Ascending aorta (tissue), 2 donors: ENCODE measurements at places on chromosomes 1 and 21. TPM values are rescaled to one million over a fixed set of nuclear protein-coding genes. Genes with fewer than 3 reads are reported as not detected.

Gene MYBPH
- total RNA-seq: not detected

DNA sequence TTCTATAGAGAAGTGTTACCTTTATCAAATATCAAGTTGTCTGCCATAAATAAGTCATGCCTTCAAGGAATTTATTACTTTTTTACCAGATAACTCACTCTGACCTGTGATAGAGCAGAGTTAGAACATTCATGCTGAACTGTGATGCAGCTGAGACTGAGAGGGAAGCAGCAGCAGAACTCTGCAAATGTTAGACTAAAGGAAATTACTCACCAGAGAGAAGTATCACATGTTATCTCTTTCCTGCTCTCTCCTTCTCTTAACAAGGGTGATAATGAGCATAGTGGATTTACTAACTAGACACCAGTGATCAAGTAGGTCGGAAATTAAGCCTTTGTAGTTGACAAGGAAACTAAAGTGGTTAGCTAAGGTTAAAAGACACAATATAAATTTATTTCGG lies 181.6 kb downstream of the RASAL2 start:
- no peak for DNase-seq

Gene C1orf167
- not detected for total RNA-seq

- no peak for DNase-seq
Measured at GRCh38 chr21:42125571-42126544, 54.7 kb downstream of the UMODL1 start.

Gene OR2T35
- not detected for total RNA-seq

DNA sequence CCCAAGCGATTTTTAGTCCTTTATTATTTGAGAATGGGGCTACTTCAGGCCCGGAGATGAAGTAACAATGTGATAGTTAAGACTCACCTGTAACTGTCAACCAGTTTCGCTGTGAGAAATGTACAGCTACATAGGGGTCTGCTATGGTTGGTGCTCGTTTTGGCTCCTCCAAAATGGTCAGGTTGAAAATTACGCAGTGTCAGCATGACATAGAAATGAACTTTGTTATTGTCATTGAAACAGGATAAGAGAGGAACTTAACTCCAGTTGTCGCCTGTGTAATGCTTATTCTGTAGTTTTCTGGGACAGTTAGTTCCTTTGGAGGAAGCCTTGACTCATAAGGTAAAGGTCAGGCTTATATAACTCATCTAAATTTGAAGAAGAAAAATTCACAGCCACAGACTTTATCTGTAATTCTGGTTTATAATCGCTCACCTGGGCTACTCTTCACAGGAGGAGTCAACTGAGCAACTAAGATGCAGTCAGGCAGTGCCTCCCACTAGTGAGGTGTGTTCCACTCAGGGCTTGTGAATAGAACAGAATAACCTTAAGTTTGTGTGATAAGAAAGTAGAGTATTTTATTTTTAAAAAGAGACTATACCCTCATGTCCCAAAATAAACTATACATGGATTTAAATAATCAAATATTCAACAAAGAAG lies 130.9 kb downstream of the CD247 start:
- DNase-seq: no peak

DNA sequence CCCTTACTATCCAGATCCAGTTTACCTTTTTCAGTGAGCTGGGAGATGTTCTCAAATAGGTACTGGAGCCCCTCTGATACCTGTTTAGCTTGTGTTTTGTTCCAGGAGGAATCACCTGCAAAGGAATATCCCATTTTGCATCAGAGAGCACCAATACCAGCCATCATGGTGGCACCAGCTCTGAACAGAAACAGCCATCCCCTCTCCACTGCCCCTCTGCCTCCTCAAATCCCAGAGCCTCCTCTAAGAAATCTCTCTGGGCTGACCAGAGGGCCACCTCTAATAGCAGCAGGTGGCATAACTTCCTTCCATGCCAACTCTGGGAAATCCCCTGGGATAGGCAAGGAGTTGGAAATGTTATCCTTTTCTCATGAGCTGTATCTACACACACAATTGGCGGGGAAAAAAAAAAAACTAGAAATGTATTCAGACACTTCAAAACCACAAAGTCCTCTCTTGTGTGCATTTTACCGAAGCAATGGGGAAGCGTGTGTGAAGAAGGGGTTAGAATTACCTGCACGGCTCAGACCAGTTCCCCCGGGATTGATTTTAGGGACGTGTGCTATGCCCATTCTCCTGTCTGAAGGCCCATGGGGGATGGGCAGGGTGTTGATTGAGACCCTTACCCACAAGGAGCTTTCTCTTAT lies 2.4 kb downstream of the PGLYRP4 start:
- no peak for DNase-seq

Gene PLEKHG5
- 11.4 TPM for total RNA-seq

Gene OR10Z1
- not detected for total RNA-seq

- DNase-seq: no peak
Measured at GRCh38 chr1:237470712-237471338, 419.9 kb downstream of the ZP4 start.

GRCh38 chr1:65412984-65413375 lies 7.5 kb upstream of the LEPR start:
- DNase-seq: no peak

Gene OPTC
- total RNA-seq: not detected

DNA sequence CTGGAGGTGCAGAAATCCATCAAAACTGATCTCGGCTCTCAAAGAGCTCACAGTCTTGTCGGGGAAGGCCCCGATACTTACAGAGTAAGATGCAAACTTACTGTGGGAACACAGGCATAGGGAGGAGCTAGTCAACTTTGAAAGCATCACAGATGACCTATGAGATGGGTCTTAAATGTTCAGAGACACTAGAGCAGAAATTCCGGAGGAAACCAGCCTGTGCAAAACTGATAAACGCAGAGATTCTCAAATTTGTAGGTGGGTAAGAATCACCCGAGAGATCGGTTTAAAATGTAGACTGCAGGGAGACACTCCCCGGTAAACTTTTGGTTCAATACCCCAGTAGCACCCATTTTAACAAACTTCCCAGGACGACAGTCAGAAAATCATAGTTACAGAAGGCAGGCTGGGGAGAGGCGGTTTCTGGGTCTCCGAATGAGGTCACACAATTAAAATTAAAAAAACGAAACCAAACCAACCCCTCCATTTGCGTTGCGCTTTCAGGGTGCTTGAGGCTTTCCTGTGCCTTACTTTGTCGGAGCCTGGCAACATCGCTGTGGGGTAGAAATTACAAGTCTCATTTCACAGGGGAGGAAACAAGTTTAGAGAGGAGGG lies 755 bp upstream of the THRAP3 start:
- DNase-seq: no peak

Gene NIBAN1
- 74.6 TPM for total RNA-seq

DNA sequence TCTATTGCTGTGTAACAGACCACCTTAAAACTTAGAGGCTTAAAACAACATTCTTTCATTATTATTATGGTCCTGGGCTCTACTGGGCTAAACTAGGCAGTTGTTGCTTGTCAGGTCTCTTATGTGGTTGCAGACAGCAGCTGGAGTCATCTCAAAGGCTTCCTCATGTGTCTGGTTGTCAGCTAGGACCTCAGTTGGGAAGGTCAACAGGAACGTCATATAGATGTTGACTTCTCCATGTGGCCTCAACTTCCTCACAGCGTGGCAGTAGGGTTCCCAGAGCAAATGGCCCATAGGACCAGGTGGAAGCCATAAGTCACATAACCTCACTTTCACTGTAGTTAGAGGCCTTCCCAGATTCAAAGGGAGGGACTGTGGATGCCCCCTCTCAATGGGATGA lies 15.4 kb upstream of the MEF2D start:
- DNase-seq: no peak

DNA sequence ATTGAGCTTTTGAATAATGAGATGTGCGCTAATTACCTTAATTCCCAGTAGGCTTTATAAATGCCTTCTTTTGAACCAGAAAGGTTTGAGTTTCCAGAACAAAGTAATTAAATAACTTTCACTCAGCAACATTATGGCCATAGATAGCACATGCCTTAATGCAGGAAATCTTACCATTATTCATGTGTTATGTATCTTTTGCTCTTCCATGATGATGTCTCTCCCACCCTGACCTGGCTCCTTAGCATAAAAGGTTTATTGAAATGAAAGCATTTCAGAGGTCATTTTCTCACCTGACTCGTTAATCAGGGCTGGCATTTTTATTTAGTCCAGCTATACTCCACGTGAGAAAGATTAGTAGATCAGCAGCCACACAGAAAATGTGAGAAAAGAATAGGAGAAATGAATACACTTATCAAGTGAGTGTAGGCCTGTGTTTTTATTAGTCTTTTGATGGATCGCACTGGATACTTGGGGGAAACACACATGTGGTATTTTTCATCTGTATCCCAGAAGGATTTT lies 180.2 kb downstream of the ATP6V1G3 start:
- DNase-seq: no peak

DNA sequence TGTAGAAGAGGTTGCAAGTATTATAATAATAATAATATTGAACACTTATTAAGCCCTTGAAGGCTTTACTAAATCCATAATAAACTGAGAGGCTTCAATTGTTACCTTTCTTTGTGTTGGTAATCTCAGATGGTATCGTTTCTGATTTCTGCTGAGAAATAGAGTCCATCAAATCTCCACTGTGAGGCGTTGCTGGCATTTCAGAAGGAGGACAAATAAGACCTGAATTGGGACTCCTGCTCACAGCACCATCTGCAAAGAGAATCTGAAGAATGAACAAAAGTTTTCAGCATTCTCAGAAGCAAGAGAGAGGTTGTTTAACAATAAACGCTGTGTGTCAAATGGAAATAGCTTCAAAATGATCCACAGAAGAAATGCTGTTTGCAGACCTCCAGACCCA lies 93.7 kb downstream of the WDR3 start:
- DNase-seq: no peak

GRCh38 chr1:61081144-61081685 lies 1.1 kb upstream of the NFIA start:
- no peak for DNase-seq

DNA sequence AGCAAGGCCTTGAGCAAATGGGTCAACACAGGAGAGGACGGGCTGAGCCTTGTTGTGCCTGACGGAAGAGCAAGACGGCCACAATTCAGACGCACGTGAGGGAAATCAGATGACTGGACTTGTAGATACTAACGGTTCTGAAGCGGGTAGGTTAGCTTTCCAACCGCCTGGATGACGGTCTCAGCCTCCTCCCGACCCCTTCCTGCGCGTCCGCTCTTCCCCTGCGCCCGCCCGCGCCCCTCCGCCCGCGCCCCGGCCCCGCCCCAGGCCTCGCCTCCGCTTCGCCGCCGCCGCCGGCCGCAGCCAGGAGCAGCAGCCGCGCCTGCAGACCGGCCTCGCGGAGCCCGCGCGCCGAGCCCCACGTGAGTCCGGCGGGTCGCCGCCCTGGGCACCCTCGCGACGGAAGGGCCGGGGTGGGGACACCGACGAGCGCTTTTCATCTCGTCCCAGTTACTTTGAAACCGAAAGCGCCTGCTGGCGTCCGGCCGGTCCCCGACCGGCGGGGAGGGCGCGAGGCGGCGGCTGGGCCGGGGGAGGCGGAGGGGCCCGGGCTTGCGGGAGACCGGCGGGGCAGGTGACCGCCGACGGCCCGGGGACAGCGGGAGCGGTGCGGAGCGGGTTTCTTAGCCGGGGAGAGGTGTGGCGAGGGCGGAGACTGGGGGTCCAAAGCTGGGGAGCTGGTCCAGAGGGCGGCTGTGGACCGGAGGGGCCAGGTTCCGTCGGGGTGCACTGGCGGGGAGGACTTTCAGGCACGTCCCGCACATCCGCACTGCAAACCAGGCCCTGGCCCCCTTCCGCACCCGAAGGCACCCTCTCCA lies at the start of gene TRAF5:
TSS of gene TRAF5 (plus strand) at position 306 of the 818 bp plus-strand sequence. CDS start 26,407 bp downstream, outside the sequence.
- no peak for DNase-seq

Gene SPTA1
- total RNA-seq: not detected

Gene OR2L8
- not detected for total RNA-seq

- no peak for DNase-seq
Measured at GRCh38 chr21:41229509-41230248, 61.7 kb downstream of the BACE2 start.

GRCh38 chr1:85318217-85318616 lies 41.8 kb upstream of the BCL10 start:
- DNase-seq: no peak

DNA sequence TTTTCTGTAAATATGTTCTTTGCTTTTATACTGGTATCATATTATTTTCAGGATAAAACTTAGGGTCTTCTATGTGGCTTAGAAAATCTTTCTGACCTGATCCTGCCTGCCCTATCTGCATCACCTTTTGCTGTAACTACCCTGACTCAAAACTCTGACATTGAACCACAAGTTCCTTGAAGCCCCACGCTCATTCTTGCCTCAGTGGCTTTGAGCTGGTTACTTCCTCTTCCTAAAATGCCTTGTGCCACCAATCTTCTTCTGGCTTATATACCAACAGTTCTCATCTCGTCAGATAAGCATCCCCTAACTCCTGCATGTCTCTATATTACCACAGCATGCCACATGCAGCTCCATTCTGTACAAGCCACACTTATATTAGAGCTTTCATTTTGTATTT lies 84.5 kb upstream of the LRRC7 start:
- no peak for DNase-seq

GRCh38 chr1:25594971-25595370 lies 21.6 kb upstream of the MAN1C1 start:
- DNase-seq: no peak

- no peak for DNase-seq
Measured at GRCh38 chr1:227073786-227074185, 133.7 kb downstream of the COQ8A start.

GRCh38 chr1:232589812-232590743 lies 39.9 kb downstream of the SIPA1L2 start:
- DNase-seq: no peak

DNA sequence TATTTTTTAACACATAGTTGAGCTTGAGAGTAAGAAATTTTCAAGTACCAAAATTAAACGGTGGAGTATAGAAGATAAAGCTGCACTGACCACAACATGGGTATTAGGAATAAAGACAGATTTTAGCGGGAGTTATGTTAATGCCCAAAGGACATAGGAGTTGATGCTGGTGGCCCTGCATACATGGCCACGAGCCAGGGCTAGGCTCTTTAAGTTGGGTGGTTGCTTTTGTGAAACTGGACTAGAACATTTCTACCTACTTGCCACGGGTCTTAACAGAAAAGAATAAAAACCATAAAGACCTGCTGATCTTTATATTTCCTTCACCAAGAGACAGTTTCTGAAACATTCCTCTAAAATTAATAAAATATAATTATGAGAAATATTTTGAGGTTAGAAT lies 14.9 kb downstream of the EDEM3 start:
- no peak for DNase-seq

- no peak for DNase-seq
Measured at GRCh38 chr1:174914991-174915390, 84.8 kb upstream of the CACYBP start.

DNA sequence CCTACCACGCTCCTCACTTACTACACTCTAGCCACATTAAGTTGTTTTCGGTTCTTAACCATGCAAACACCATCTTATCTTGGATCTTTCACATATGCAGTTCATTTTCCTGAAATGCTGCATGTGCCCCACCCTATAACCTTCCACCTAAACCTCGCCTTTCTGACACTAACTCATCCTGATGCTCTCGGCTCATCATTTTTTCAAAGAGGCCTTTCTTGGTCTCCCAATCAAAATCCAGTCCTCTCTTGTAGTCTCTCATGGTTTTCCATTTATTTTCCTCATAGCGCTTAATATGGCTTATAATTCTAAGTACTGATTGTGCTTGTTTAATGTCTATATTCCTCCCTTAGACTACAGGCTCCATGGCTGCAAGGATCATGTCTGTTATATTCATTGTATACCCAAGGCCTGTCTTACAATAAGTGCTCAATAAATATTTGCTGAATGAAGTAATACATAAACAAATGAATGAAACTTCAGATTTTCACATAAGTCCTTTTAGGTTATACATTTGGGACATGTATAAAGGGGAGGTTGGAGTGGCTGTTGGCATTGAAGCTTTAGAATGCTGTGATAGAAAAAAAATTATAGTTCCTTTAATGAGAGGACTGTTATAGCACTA lies 79.2 kb upstream of the CDC42BPA start:
- DNase-seq: no peak
